ENCODE measurements at places on chromosomes 4 and X.

GRCh38 chr4:51895158-51895557 is 52.2 kb downstream of the DCUN1D4 start:
- no peak for DNase-seq

DNA sequence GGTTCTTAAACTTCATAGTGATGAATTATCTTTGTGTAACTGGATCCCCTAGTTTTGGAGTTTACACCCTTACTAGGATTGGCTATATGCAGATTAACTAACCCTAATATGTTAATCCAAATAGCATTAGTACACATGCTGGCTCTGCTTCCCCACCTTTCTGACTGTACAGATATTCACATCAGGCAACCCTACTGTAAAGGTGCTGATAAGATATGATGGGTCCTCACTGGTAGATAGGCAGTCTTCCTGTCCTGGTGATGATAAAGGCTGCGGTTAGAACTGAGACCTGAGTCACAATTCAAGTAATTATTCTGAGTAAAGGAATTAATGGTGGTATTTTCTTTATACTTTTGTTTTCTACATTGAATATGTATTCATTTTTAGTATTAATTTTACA is 118.6 kb downstream of the COL4A5 start:
- no peak for DNase-seq

DNA sequence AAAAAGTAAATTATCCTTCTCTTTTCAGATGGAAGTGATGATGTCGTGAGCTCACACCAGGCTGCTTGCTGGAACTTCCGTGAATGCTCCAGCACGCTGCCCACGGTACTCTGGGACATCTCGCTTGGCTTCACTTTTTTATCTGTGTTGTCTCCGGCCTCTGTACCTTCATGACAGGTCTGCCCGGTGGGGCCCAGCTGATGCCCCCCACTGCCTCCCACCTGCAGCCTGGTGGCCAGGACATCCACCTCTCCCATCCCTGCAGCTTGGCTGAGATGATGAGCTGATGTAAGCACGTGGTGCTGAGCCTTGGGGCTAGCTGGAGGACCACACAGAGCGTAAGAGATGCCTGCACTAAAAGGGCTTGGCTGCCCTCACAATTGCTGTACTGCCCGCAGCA is 59.0 kb upstream of the HELT start:
- no peak for DNase-seq

- no peak for DNase-seq
Measured at GRCh38 chr4:174999407-174999806, 81.2 kb downstream of the ADAM29 start.

Data from activated CD4-positive, alpha-beta T cell treated with anti-CD3 and anti-CD28 coated beads, Interleukin-2, amount 50 U/mL, for 48 hours (primary cell).